ENCODE measurements at places on chromosomes 7 and 10. TPM values are rescaled to one million over a fixed set of nuclear protein-coding genes. Genes with fewer than 3 reads are reported as not detected.

- no peaks in the 10 kb centered on the region for H3K4me1 ChIP-seq
- no peak overlapping the region for H3K4me3 ChIP-seq
- H3K27ac ChIP-seq = no peak overlapping the region
- H3K27me3 ChIP-seq = no peaks in the 10 kb centered on the region
- no peaks in the 10 kb centered on the region for H3K36me3 ChIP-seq
Observed at GRCh38 chr10:5985029-5985428, 7.7 kb upstream of the IL15RA start.

DNA sequence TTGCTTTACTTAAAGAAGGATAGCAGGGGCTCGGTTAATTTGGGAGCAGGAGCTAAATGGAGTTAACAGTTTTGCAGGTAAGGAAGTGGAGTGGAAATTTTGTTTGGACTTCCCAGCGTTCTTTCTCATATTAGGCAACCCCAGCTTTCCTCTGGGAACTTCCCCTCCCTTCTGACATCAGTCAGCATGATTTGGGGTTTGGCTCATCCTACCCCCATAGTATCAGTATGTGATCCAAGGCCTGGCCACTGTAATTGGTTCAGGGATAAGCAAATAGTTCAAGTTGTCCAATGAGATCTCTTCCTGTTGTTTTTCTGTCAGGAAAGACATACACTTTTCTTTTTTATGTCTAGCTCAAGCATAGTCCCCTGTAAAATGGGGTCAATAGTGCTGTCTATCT, 125.6 kb upstream of the CDK6 start:
- no peaks in the 10 kb centered on the region for H3K4me1 ChIP-seq
- H3K36me3 ChIP-seq = no peaks in the 10 kb centered on the region
- DNase-seq = no peak
- no peaks in the 10 kb centered on the region for H3K27me3 ChIP-seq
- H3K27ac ChIP-seq = no peak overlapping the region
- no peak overlapping the region for H3K4me3 ChIP-seq

DNA sequence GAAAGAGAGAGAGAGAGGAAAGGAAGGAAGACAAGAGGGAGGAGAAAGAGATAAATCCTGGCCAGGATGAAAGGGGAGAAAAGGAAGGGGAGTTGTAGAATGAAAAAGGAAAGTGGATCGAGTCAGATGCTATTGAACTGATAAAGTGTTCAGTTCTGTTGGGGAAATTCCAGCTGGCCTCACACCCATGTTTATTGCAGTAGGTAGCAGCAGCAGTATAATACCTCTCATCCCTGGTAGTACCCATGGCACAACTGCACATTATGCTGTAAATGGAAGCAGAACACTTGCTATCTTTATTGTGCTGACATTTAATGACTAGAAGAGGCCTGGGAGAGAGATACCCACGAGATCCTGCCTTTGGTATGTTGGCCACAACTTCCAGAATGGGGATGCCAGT, 178.1 kb downstream of the EVX1 start:
- H3K36me3 ChIP-seq = no peaks in the 10 kb centered on the region
- no peaks in the 10 kb centered on the region for H3K27me3 ChIP-seq
- H3K4me1 ChIP-seq = peaks cover 20% of the 10 kb centered on the region
- DNase-seq = no peak
- no peak overlapping the region for H3K4me3 ChIP-seq

GRCh38 chr7:74083928-74084721, 521 bp downstream of the LIMK1 start:
- H3K4me3 ChIP-seq = peak overlapping the region; percentile 89
- peaks cover 29% of the 10 kb centered on the region for H3K4me1 ChIP-seq
- H3K36me3 ChIP-seq = no peaks in the 10 kb centered on the region

DNA sequence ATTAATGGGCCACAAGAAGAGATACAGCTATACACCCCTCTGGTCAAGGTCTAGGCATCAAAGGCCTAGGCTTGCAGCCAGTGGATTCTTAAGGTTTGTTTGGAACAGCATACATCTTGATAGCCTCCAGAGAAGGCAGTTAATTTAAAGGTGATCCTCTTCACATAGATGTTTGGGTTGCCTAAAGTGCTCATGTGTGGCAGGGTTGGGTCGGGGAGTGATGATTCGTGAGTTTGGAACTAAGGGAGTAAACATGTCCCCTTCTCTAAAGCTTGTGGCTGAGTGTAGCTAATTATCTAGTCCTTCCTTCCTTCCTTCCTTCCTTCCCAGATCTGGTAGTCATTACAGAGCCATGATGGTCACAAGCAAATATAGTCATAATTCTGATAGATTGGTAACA, 12.4 kb downstream of the PCLO start:
- H3K4me3 ChIP-seq = no peak overlapping the region
- no peak for DNase-seq
- no peak overlapping the region for H3K27ac ChIP-seq
- H3K27me3 ChIP-seq = no peaks in the 10 kb centered on the region

- H3K4me1 ChIP-seq = no peaks in the 10 kb centered on the region
- H3K4me3 ChIP-seq = no peak overlapping the region
- DNase-seq = no peak
- no peak overlapping the region for H3K27ac ChIP-seq
- no peaks in the 10 kb centered on the region for H3K36me3 ChIP-seq
- H3K27me3 ChIP-seq = 0 out of 2 replicates have a peak, but pooled peaks cover 4% of the 10 kb centered on the region
Observed at GRCh38 chr10:28807760-28808613, 130.7 kb downstream of the BAMBI start.

GRCh38 chr7:21029006-21029405, 242.3 kb upstream of the SP8 start:
- no peaks in the 10 kb centered on the region for H3K4me1 ChIP-seq
- H3K27ac ChIP-seq = no peak overlapping the region
- DNase-seq = no peak
- no peaks in the 10 kb centered on the region for H3K27me3 ChIP-seq
- H3K36me3 ChIP-seq = no peaks in the 10 kb centered on the region
- H3K4me3 ChIP-seq = no peak overlapping the region

- no peaks in the 10 kb centered on the region for H3K36me3 ChIP-seq
- no peak overlapping the region for H3K4me3 ChIP-seq
Observed at GRCh38 chr10:80829562-80829961, 291.9 kb downstream of the SH2D4B start.

DNA sequence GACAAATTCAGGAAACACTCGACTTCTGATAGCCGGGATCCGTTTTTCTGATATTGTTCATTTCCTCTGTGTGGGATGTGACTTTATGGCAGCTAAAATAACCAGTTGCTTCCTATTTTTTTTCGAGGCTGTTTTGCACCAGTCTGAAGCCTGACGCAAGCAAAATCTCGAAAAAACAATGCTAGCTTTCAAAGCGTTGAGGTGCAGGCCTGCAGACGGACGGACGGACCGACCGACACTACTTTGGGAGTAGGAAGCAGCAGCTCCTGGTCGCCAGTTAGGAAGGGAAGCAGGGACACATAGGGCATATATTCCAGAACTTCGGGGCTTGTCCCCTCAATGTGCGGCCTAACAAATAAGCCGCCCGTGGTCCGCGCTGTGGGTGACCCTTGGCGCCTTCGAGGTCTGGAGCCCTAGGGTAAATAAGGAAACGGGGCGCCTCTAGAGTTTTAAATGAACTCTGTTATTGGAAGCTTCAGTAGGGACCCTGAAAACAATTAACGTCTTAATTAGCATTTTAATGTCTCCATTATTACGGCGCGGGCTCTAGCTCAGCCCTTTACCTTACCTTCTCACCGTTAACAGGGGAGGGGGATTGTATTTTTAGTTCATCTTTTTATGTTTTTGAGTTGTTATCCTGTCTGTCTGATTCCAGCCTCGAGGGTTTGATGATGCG, 1.3 kb downstream of the HHEX start:
- H3K27ac ChIP-seq = peak overlapping the region; percentile 76
- peak; percentile 42 for DNase-seq
- H3K27me3 ChIP-seq = no peaks in the 10 kb centered on the region
- H3K36me3 ChIP-seq = peaks cover 7% of the 10 kb centered on the region
- H3K4me3 ChIP-seq = peak overlapping the region; percentile 76
- peaks cover 36% of the 10 kb centered on the region for H3K4me1 ChIP-seq

GRCh38 chr7:38178695-38179344, 775 bp downstream of the STARD3NL start:
- H3K27ac ChIP-seq = no peak overlapping the region
- no peaks in the 10 kb centered on the region for H3K27me3 ChIP-seq
- no peaks in the 10 kb centered on the region for H3K36me3 ChIP-seq
- peak overlapping the region; percentile 86 for H3K4me3 ChIP-seq
- peaks cover 28% of the 10 kb centered on the region for H3K4me1 ChIP-seq
- peak; percentile 51 for DNase-seq

GRCh38 chr10:119120413-119120867, 16.5 kb downstream of the DENND10 start:
- H3K4me3 ChIP-seq = no peak overlapping the region
- no peak for DNase-seq
- peaks cover 7% of the 10 kb centered on the region for H3K4me1 ChIP-seq
- no peaks in the 10 kb centered on the region for H3K27me3 ChIP-seq

GRCh38 chr7:157820796-157821195, 484.0 kb downstream of the DNAJB6 start:
- no peaks in the 10 kb centered on the region for H3K36me3 ChIP-seq
- H3K4me3 ChIP-seq = no peak overlapping the region
- no peaks in the 10 kb centered on the region for H3K4me1 ChIP-seq

GRCh38 chr7:33669251-33669670, 236.1 kb upstream of the BMPER start:
- H3K4me3 ChIP-seq = no peak overlapping the region
- no peaks in the 10 kb centered on the region for H3K4me1 ChIP-seq
- no peaks in the 10 kb centered on the region for H3K36me3 ChIP-seq

DNA sequence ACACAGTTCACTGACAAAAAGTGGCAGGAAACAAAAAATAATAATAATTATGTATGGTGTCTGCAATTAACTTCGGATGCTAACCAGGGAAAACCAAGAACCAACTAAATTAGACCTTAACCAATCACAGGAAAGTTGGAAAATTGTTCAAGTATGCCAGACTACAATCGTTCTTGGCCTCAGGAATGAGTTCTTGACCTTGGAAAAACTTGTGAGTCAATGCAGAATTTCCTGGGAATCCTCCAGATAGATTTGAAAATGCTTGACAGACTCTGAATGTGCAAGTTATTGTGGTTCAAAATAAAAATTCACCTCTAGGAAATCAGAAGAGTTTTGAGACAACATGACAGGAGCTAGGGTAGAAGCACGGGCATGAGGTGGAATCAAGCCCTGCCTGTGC, 171.5 kb downstream of the C7orf25 start:
- H3K4me3 ChIP-seq = no peak overlapping the region
- no peak overlapping the region for H3K27ac ChIP-seq
- H3K27me3 ChIP-seq = no peaks in the 10 kb centered on the region
- H3K36me3 ChIP-seq = no peaks in the 10 kb centered on the region

DNA sequence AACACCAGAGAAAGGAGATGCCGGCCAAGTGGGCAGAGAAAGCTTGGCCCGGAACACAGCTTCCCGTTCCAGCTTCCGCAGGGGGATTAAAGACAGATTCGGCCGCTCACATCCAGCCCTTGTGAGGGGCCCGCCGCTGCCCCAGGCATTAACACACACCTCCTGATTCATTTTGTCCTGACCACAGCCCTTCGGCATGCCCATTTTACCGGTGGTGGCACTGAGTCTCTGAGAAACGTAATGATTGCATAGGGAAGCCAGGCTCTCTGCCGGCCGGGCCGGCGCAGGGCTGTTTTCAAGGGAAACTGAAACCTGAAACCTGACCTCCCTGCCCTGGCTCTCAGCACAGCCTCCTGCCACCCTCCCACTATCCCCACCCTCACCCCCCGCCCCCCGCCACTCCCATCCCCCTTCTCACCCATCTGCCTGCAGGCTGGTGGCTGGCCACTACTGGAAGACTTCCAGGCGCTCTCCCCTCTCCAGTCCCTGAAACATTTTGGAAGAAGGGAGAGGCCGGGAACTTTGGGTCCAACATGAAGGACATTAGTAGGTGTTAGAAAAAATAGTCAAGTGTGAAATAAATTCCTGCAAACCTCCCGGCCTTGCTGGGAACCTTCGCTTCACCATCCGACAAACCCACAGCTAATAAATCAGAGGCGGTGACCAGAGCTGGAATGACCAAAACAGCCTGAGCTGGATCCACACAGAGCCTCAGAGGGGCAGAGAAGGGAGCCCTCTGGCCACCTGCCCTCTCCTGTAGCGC, 83.5 kb upstream of the CUX1 start:
- no peak overlapping the region for H3K27ac ChIP-seq
- H3K4me3 ChIP-seq = no peak overlapping the region
- peak; percentile 45 for DNase-seq
- H3K27me3 ChIP-seq = no peaks in the 10 kb centered on the region
- H3K36me3 ChIP-seq = no peaks in the 10 kb centered on the region

DNA sequence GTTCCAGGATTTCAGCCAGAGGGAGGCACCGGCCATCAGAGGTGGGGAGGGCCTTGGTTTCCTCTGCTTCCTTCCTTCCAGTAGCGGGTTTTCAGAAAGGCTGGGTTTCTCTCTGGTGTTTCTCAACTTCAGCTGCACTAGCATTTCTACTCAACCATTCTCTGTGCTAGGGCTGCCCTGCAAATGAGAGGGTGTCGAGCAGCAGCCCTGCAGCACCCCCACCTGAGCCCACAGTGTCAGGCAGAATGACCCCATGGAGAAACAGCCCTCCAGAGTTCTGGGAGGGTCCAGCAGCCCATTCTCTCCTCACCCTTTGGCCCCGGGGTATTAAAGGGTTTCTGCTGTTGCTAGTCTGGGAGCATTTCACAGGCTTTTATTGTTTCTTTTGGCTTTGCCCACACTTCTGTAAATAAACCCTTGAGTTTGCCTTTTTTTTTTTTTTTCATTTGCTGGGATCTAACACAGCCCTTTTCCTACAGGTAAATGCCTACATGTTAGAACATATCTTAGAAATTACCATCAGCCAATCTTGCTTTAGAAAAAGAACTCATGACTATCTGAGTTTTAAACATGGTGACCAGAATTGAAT, 151.5 kb upstream of the VIPR2 start:
- no peak overlapping the region for H3K27ac ChIP-seq
- no peaks in the 10 kb centered on the region for H3K36me3 ChIP-seq
- H3K4me3 ChIP-seq = no peak overlapping the region
- DNase-seq = no peak

DNA sequence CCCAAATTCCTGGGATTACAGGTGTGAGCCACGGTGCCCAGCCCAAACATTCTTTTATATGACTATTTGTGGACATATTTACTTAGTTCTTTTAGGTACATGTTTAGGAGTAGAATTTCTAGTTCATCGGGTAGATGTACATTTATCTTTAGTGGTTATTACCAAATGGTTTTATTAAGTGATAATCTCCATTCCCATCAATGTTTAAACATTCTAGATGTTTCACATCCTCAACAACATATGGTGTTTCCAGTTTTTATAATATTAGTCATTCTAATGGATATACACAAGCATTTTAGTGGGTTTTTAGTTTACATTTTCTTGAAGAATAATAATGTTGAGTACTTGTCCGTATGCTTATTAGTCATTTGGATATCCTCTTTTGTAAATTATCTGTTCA, 131.7 kb downstream of the RTKN2 start:
- H3K36me3 ChIP-seq = no peaks in the 10 kb centered on the region
- no peak for DNase-seq

- no peaks in the 10 kb centered on the region for H3K36me3 ChIP-seq
- H3K4me1 ChIP-seq = peaks cover 51% of the 10 kb centered on the region
- no peaks in the 10 kb centered on the region for H3K27me3 ChIP-seq
- peak; percentile 65 for DNase-seq
Observed at GRCh38 chr10:78948621-78949030, 120.1 kb upstream of the ZMIZ1 start.

- H3K4me1 ChIP-seq = no peaks in the 10 kb centered on the region
- no peak overlapping the region for H3K27ac ChIP-seq
- H3K27me3 ChIP-seq = no peaks in the 10 kb centered on the region
- no peak for DNase-seq
- H3K4me3 ChIP-seq = no peak overlapping the region
- H3K36me3 ChIP-seq = no peaks in the 10 kb centered on the region
Observed at GRCh38 chr7:111954474-111955381, 251.5 kb downstream of the DOCK4 start.

OR6B1 gene
- not detected for total RNA-seq

RBP4 gene
- total RNA-seq = not detected

C10orf62 gene
- not detected for total RNA-seq

SEMA3E gene
- total RNA-seq = not detected

GBX1 gene
- not detected for total RNA-seq

DNAJC12 gene
- 72.8 TPM for total RNA-seq

Data from Karpas-422 (cell line).